Dermis blood vessel endothelial cell (primary cell): ENCODE measurements at places on chromosomes 6 and 20. TPM values are rescaled to one million over a fixed set of nuclear protein-coding genes. Genes with fewer than 3 reads are reported as not detected.

- peak; percentile 55 for DNase-seq
Measured at GRCh38 chr6:139135578-139136545, 982 bp downstream of the HECA start.

- no peak for DNase-seq
Measured at GRCh38 chr6:159493231-159493897, 199.7 kb downstream of the SOD2 start.

DNA sequence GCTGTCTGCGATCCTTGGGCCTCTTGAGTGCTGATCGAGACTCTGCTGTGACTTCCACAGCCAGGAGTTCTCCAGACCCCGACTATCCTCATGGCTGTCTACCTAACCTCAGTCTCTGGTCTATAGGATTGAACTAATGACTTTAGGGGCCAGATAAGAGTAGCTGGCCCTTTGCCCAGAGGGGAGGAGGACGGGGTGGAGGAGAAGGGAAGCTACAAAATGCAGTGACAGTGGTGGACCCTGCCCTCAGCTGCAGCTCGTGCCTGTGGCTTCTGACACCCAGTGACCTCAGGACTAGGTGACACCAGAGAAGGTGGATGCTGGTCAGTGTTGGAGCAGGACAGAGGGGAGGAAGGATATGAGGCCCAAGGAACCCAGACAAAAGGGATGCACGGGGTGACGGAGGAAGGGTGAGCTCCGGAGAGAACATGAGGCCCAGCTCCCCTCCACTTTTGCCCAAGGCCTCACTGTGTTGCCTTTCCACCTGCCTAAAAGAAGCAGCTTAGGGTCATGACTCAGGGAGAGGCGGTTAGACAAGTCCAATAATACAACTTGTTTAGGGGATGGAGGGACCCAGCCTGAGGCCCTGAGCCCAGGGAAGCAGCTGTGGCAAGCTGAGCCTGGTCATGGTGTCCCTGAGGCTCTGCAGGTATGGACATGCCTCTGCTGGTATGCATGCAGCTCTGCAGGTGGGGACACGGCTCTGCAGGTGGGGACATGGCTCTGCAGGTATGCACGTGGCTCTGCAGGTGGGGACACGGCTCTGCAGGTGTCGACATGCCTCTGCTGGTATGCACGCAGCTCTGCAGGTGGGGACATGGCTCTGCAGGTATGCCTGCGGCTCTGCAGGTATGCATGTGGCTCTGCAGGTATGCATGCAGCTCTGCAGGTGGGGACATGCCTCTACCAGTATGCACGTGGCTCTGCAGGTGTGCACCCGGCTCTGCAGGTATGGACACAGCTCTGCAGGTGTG, 67.7 kb downstream of the SYNJ2 start:
- DNase-seq = no peak

DNA sequence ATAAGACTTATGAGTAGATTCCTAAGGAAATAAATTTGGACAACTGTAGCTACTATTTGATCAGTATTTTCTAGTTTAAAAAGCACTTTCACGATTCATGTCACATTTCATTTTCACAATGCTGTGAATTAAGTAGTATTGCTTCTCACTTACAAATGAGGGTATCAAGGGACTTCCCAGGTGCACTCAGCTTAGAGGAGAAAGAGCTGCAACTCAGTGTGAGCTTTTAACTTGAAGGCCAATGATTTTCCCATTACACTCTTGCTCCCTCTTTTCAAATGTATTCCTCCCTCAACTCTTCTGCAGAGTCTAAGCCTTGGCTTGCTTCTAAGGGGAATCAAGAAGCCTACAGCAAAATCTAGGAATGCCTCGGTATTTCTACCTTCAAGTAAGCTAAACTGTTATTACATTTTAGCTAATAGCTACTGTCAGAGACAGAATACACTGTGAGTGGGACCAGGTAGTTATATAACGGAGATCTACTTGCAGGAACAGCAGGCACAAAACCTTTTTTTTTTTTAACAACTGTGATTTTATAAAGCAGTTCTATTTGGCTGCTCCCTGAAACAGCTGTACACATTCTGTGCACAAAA, 339.0 kb downstream of the SYNE1 start:
- DNase-seq = no peak

DNA sequence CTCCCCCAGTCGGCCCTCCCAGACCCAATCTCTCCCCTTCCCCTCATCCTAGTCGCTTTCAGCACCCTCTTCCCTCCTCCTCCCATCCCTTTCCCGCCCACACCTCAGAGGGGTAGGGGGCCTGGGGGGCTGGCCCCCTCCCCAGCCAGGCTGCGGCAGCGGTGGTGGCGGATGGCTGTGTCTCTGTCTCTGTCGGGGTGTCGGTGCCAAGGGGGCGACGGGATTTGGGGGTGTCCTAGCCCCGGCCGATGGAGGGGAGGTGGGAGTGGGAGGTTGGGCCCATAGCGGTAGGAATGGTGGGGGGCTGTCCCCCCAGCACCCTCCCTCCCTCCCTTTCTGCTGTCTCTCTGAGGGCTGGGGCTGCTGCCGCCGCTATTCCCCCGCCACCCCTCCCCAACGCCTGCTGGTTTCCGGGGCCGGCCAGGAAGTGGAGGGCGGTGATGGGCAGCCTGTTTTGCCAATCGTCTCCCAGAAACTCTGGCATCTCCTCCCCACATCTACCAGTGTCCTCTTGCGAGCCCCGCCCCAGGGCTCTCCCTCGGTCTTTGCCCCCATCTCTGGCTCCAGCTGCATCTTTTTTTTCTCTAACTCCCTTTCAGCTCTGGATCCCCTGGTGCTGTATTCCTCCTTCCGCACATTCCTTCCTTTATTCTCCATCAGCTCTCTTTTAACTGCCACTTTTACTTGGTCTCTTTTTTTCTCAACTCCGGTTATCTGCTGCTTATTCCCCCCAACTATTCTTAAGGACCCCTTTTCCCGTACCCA, at the start of gene AGPAT1:
TSS of gene AGPAT1 (minus strand) at position 374 of the 765 bp plus-strand sequence. CDS start 4,588 bp downstream, outside the sequence.
- peak; percentile 97 for DNase-seq

DNA sequence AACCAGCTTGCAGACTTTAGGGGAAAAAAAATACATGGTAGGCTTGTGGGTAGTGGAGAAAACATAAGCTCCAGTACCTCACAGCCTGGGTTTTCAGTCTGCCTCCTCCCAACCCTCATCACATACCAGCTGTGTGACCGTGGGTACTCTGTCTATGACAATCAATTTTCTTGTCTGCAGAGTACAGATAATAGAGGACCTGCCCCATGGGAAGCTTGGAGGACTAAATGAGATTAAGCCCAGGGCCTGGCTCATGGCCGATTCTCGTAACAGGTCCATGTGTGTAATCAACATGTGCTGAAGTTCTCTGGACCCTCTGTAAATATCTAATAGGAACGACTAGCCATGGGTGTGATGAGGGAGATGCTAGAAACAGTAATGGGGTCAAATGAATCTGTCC, 34.0 kb downstream of the NT5E start:
- no peak for DNase-seq

DNA sequence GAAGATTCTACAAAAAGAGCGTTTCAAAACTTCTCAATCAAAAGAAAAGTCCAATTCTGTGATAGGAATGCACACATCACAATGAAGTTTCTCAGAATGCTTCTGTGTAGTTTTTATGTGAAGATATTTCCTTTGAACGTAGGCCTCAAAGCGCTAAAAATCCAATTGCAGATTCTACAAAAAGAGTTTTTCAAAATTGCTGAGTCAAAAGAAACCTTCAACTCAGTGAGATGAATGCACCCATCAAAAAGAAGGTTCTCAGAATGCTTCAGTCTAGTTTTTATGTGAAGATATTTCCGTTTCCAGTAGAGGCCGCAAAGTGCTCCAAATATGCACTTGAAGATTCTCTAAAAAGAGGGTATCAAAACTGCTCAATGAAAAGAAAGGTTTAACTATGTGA, 319.7 kb upstream of the DEFB115 start:
- DNase-seq = no peak

DNA sequence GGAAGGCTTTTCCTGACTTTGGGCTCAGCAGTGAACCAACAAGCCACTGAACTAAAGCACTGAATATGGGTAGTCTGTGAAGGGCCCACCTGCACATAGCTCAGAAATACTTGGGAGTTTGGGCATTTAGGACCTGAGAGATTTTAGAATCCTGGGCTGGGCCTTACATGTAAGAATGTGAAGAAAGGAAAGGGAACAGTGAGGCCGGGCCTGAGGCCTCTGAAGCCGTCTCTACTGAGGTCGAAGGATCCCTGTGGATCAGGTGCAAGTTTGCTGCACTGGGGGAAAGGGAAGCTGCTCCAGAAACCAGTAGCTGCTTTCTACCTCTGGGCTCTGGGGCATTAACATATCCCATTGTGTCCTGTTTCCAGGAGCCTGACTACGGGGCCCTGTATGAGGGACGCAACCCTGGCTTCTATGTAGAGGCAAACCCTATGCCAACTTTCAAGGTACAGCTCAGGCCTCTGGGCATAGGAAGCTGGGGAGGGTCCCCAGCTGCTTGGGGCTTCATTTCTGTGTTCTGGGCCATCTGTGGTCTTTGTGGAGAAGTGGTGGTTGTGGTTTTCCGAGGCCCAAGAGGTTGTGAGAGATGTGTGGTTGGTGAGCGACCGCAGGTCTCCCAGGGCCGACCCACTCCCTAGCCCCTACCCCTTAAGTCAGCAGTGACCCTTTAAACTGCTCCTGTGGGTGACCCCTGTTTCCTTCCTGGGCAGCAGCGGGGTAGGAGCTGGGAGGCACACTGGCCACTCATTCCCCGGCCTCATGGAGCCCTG, 30.3 kb downstream of the PLCG1 start:
- DNase-seq = no peak

DNA sequence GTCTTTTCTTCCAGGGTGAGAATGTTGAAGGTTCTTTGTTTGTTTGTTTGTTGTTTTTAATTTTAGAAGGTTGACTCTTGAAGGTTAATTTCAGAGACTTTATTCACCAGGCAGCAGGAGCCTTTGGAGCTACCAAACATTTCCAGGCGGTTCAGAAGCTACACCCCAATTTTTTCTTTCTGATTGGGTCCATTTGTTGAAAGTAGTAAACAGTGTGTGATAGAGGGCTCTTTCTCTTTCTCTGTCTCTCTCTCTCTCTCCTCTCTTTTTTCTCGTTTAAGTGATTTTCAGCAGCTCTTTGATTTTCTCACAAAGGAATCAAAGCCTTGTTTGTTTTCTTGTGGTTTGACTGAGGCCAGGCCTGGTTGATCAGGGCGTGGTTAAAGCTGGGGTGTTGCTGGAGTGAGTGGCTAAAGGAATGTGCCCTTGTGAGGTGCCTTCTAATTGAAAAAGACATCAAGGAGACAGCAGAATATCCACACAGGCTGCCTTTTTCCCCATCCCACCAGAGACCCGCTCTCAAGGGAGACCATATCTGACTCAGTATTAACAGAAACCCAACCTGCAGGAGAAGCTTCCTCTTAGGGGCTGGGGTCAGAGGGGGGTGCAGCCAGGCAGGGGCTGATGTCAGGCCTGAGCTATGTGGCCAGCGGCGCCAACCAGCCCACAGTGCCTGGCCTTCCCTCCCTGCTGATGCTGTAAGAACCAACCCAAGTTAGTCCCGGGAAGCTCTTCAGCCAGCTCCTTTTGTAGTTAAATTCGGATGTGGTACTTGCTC, 40.4 kb upstream of the NAA20 start:
- peak; percentile 51 for DNase-seq

TFAP2C gene
- total RNA-seq = not detected in 2 replicates

FAM217A gene
- not detected in 2 replicates for total RNA-seq

LINC00237 gene
- total RNA-seq = not detected in 2 replicates

ANKRD66 gene
- total RNA-seq = not detected in 2 replicates

MTFR2 gene
- total RNA-seq = 1.2 and 3.4 TPM in 2 replicates

TJAP1 gene
- 12.6 and 17.9 TPM in 2 replicates for total RNA-seq

TMEM244 gene
- total RNA-seq = not detected in 2 replicates
